NCI-H146 (cell line): ENCODE measurements at places on chromosomes 3 and 15.

DNA sequence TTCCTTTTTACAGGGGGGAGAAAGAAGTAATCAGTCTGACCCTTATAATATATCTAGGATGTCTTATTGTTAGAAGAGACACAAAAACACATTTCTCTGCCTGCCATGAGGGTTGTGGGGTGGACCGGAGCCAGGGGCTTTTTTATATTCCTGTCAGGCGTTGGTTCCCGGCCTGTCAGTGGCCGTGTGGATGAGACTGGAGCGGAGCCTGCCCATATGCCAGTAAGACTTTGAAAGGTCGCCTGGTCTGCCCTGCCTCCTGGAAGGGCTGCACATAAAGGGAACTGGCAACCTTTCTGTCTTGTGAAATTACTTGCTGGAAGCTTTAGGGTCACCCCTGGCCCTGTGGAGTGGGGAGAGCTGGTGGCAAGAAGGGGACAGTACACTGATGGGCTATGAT is 34.7 kb downstream of the MAP3K13 start:
- DNase-seq = no peak

DNA sequence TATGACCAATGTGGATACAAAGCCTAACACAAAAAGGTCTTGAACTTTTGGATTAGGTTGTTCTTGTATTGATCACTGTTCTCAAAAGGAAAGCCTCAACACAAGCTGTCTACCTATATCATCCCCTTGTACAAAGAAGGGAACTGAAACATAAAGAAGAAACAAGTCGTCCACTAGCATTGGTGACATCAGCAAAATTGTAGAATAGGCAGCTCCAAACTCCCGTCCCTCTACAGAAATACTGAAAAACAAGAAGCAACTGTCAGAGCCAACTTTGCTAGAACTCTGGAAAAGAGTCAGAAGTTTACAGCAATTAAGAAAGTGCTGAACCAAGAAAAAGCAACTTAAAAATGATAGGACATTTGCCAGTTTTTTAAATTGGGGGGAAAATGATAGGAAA is 7.5 kb upstream of the NR1I2 start:
- DNase-seq = no peak

DNA sequence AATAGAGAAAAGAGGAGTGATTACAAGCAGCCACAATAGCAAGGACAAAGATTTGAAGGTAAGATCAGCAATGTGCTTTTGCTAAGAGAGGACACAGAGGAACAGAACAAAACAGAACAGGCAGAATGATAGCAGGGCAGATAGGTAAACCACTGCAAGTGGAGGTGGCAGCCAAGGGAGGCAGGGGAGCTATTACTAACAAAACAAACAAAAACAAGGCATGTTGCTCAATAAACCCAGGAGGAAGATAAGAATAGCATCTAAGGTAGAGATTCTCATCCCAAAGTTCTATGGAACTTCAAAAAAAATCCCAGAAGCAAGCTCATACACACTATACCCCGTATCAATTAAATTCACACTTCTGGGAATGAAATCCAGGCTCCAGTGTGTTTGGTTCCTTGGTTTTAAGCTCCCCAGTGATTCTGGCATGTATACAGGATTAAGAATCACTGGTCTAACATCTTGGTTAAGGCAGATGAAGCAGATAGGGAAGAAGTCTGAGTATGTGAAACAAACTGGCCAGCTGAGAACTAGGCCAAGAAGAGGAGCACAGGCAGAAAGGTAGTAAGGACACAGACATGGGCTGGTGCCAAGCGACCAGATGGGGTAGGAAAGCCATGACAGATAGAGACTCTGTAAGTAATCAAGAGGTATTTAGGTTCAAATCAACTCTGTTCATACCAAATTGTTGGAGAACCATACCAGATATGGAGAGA is 189.2 kb downstream of the DTWD1 start:
- no peak for DNase-seq

- DNase-seq = no peak
These were observed 35.0 kb downstream of the CTSH start for GRCh38 chr15:78909791-78910228.

- DNase-seq = no peak
These were observed 45.6 kb downstream of the SST start for GRCh38 chr3:187624588-187624987.

- DNase-seq = peak; percentile 56
These were observed 817.0 kb downstream of the TUSC7 start for GRCh38 chr3:117526470-117527079.

- DNase-seq = no peak
These were observed 92.2 kb upstream of the AGTR1 start for GRCh38 chr3:148605521-148605920.

- DNase-seq = no peak
These were observed 25.5 kb downstream of the PGPEP1L start for GRCh38 chr15:98981851-98982722.

DNA sequence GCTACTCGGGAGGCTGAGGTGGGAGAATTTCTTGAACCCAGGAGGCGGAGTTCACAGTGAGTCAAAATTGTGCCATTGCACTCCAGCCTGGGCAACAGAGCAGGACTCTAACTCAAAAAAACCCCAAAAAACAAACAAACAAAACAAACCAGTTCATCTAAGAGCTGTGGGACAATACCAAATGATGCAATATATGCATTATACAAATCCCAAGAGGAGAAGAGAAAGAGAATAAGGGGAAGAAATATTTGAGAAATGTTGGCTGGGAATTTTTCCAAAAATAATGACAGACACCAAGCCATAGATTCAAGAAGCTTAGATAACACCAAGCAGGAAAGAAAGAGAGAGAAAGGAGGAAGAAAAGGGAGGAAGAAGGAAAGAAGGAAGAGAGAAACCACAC is 82.5 kb downstream of the KLF13 start:
- no peak for DNase-seq

DNA sequence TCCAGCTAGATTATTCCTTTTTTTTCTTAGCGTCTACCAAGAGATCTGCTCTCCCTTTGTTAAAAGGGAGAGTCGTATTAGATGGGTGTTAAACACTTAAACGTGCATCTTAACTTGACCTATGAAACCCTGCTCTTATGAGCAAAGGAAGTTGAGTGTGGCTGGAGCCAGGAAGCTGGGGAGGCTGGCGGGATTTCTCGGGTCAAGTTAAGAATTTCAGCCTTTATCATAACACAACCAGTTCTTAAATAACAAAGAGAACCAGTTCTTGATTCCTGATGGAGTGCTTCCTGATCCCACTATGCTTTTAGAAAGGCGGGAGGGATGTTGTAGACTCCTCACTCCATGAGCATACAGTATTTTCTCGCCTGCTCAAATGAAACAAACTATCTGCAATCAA is 215.1 kb downstream of the ITPR1 start:
- DNase-seq = no peak

DNA sequence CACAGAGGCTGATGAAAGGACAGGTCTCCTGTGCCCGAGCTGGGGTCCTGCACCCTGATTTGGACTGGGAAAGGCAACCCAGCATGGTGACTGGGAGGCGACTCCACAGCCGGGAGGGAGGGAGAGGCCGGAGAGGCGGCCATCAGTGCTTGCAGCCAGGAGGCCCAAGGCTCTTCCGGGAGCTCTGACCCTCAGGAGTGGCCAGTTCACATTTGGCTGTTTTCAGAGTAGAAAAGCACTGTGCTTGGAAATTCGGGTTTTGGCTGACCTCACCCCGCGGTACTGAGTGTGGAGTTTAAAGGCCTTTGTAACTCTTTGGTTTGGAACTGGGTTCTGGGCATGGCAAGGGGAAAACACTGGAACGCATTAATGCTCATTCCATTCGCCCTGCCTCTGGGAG is 31.9 kb downstream of the SMAD6 start:
- no peak for DNase-seq

- DNase-seq = no peak
These were observed 871.9 kb upstream of the GBE1 start for GRCh38 chr3:82633319-82633718.

- DNase-seq = no peak
These were observed 84.8 kb upstream of the FOXB1 start for GRCh38 chr15:59918994-59919951.

- no peak for DNase-seq
These were observed 25.1 kb upstream of the ZKSCAN7 start for GRCh38 chr3:44529927-44530326.

GRCh38 chr3:23111286-23111685 is 91.8 kb upstream of the UBE2E2 start:
- DNase-seq = no peak

DNA sequence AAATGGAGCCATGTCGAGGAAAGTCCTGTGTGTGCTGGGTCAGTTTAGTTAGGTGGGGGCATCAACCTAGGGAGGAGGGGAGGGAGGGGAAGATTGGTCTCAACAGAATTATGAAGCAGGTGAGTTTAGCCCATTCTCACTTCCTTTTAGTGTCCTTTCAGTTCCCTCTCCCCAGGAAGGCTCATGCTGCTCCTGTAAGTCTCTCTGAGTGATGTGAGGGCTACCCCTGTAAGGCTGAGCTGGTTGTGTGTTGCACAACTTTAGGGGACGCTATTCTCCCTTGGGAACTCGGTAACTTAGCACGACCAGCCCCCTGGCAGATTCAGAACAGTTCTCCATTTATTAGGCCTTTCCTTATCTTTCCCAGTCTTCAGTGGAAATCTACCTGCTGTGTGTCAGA is 21.2 kb downstream of the IL5RA start:
- no peak for DNase-seq

DNA sequence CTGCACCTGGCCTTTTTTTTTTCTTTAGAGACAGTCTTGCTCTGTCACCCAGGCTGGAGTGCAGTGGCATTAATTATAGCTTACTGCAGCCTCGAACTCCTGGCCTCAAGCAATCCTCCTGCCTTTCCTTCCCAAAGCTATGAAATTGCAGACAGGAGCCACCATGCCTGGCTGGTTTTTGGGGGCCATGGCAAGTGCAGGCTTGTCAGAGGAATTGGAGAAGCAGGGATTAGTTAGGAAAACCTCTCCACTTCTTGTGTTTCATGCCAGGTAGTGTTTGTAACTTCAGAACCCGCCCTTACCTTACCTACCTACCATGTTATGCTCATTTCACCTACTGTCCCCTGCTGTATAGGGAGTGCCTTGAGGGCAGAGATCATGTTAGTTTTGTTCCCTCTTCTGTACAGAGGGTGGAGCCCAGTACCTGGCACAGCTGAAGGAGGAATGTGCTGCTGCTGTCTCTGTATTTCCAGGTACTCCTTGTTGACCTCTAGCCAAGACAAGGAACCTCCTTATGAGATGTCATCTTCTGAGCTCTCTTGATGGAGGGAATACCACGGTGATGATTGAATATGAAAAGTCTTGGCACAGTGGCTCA is 43.8 kb downstream of the TRAK1 start:
- DNase-seq = no peak

GRCh38 chr3:159340877-159341500 is 539.1 kb downstream of the MFSD1 start:
- no peak for DNase-seq

DNA sequence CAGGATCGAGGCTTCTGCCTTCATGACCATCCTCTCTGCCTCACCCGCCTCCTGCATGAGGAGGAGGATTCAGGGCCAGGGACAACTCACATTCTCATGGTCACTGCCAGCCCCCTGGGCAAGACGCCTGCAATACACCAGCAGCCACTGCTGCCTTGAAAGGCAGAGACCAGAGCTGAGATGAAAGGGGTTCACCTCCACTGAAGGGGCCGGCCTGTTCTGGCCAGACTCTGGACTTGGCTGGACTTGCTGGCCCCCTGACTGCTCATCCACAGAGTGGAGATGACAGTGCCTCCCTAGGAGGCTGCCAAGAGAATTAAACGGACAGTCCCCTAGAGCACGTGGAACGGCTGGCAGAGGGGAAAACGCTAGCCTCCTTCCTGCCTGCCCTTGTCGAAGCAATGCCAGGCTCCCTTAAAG is 35.2 kb downstream of the MGLL start:
- DNase-seq = no peak
